ENCODE measurements at places on chromosomes 7 and 10.

- DNase-seq, result no peak
These were observed 1.1 kb upstream of the LBX1 start for GRCh38 chr10:101230183-101230917.

DNA sequence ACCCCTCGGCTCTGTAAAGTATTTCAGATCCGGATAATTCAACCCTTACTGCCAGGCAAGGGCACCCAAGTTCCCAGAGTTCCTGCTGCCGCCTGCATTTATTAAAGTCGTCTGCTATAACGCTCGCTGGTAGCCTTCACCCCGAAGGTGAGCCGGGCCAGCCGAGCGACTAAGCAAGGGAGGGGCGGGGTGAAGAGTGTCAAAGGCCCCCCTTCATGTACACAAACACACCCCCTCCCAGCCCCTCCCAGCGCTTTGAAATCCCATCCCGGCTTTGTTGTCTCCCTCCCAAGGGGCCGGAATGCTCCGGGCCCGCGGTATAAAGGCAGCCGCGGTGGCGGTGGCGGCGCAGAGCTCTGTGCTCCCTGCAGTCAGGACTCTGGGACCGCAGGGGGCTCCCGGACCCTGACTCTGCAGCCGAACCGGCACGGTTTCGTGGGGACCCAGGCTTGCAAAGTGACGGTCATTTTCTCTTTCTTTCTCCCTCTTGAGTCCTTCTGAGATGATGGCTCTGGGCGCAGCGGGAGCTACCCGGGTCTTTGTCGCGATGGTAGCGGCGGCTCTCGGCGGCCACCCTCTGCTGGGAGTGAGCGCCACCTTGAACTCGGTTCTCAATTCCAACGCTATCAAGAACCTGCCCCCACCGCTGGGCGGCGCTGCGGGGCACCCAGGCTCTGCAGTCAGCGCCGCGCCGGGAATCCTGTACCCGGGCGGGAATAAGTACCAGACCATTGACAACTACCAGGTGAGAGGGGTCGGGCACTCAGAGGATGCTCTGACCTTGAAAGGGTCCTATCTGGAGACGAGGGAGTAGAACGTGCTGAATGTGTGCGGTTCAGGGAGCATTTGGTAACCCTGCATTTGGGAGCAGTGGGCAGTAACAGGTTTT, at the start of gene DKK1:
DKK1 (plus strand) TSS at position 349 of the 889 bp plus-strand sequence; CDS start at position 503, 154 bp downstream.
- DNase-seq, result peak; percentile 40

DNA sequence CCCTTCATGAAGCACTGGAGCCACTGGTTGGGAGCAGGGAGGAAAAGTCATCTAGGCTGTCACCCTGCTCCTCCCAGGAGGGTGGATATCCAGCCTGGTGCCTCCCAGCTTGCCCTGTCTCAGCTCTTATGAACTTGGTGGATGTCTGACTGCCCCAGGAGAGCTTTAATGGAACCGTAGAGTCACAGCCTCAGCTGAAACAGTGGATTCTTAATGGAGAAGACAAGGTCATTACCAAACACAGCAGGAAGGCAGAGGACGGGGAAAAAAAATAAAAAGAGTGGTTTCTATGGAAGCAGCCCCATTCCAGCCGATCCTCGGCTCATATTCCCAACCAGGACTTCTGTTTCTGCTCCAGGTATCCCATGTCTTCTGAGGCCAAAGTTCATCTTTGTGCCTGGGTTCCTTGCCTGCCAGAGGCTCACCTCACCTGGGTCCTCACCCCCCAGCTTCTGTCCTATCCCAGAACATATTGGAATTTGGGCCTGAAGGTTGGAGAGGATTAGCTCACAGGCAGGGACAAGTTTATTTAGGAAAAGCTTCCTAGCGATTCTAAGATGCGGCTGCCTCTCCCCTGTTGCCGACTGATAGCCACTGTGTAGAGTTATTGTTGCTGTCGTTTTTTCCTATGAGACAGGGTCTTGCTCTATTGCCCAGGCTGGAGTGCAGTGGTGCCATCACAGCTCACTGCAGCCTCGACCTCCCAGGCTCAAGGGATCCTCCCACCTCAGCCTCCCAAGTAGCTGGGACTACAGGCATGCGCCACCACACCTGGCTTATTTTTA, 15.6 kb downstream of the CCL26 start:
- DNase-seq, result no peak

DNA sequence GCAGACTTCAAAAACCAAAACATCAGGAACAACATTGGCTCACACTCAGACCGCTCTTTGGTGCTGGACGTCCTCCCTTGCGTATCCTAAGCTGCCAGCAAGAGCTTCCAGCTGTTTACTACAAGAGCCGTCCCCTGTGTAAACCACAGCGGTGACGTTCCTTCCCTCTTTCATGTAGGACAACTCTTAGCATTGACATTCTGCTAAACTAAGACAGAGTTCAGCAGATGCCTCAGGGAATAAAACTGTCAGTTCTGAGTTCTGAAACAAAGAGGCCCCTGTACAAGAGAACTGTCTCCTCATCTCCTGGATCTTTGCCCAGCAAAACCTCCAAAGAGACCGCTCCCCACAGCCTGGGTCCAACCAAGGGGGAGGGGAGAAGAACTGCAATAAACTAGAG, 57.8 kb upstream of the OPALIN start:
- DNase-seq, result no peak

- DNase-seq, result no peak
These were observed 273.5 kb upstream of the DGKB start for GRCh38 chr7:15176089-15176488.

DNA sequence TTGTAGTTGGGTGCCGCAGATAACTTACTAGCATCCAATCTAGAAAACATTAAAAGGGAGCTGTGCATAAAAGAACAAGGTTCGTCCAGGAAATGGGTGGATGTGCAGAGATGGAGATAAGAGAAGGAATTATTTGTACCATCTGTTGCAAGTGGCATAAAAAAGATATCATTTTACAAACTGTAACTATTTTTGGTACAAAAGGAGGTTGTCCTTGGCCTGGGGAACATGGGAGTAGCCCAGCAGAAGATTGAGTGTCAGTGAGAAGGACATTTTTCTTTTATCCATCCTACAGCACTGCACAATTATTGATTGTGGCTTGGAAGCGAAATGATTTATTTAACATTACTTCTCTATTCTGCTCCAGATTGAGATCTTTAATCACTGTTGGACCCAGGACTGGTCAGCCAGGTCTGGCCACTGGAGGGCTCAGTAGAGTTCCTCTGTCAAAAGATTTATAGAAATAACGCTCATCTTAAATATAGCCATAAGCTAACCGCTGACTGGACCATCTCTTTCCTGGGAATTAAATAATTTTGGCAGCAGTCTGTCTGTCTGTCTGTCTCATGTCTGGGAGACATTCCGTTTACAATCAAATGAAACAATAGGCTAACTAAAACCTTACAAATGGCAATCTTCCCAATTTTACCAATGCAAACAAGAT, 254.1 kb downstream of the KIAA1217 start:
- no peak for DNase-seq

- DNase-seq, result no peak
These were observed 13.9 kb downstream of the TRIM8 start for GRCh38 chr10:102657984-102658724.

DNA sequence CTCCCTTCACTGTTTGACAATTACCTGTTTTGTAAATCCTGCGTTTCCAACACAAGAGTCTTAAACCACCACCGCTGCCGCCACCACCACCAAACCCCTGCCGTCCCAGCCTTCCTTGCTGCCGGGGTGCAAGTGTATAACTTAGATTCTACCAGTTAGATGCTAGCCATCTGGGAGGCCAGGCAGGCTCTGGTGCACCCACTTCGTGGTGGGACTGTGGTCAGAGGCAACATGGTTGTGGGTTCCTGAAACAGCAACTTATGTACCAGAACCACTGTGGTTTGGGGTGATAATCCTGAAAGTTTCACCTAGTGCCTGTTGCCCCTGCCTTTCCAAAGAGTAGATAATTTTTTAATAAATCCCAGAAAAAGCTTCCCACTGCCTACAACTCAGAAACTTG, 510.5 kb downstream of the CCSER2 start:
- no peak for DNase-seq

DNA sequence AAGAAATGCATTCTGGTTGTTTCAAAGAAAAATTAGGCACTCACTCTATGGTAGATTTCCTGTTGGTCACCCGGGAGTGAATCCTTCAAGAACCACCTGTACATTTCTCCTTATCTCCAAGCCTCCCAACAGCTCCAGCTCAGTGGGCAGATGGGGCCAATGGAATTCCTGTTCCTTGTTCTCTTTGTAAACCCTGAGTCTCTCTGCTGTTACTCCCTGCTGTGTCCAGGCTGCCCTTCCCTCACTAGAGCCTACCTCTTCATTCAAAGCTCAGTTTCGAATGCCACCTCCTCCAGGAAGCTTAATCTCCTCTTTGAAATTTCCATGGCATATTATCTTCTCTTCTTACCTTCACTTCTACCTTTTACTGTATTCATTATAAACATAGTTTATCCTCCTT, 3.5 kb upstream of the BMPER start:
- no peak for DNase-seq

DNA sequence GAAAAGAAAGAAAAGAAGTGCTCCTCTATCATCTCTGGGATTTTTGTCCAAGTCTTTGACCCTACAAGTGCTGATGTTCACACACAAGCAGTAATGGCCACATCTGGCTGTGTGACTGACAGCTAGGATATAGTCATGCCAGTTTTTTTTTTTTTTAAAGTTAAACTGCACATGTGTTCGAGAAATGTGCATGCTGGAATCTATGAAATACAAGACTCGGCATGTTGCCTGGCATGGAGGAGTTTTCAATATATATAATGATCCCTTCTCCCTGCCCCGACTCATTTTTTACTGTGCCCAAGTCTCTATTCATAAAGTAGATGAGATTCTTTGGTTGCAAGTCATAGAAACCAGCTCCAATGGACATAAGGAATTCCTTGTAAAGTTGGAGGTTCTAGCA, 60.4 kb upstream of the FGFR2 start:
- DNase-seq, result no peak

DNA sequence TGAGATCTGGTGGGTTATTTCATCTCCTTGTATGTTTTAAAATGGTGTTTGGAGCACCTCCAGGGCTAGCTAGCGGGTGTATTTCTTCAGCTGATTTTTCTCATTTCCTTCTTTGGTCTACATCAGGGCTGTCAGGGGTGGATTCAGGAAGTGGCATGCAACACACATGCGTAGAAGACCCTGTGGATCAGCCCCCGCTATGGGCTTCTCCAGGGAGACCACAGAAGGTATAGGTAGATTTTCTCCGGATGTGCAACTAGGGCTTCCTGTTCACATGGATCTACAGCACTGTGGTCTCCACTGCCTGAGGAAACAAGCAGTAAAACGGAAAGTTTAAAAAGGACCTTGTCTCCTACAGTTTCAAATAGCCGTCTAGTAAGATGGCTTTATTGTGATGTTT, 10.4 kb downstream of the NUB1 start:
- peak; percentile 54 for DNase-seq

- no peak for DNase-seq
These were observed 396.5 kb downstream of the ADRA2A start for GRCh38 chr10:111473361-111473760.

DNA sequence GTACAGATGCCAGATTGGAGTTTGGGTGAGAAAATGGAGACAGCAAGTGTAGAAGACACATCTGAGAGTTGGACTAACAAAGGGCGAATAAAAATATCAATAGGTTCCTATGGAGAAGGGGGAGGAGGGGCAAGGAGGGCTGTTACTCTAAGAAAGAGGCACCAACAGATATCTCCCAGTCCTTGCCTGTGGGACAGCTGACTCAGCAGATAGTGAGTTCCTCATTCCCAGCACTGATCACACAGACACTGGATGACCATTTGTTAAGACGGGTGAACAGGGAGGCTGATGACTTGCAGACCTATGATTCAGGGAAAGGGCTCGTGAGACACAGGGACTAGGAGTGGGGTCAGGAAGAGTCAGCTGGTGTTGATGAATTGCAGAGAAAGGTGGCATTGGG, 5.7 kb upstream of the PRR15 start:
- no peak for DNase-seq

GRCh38 chr10:68103901-68104300, 5.4 kb upstream of the MYPN start:
- no peak for DNase-seq

GRCh38 chr10:63200431-63200830, 67.3 kb downstream of the NRBF2 start:
- no peak for DNase-seq

DNA sequence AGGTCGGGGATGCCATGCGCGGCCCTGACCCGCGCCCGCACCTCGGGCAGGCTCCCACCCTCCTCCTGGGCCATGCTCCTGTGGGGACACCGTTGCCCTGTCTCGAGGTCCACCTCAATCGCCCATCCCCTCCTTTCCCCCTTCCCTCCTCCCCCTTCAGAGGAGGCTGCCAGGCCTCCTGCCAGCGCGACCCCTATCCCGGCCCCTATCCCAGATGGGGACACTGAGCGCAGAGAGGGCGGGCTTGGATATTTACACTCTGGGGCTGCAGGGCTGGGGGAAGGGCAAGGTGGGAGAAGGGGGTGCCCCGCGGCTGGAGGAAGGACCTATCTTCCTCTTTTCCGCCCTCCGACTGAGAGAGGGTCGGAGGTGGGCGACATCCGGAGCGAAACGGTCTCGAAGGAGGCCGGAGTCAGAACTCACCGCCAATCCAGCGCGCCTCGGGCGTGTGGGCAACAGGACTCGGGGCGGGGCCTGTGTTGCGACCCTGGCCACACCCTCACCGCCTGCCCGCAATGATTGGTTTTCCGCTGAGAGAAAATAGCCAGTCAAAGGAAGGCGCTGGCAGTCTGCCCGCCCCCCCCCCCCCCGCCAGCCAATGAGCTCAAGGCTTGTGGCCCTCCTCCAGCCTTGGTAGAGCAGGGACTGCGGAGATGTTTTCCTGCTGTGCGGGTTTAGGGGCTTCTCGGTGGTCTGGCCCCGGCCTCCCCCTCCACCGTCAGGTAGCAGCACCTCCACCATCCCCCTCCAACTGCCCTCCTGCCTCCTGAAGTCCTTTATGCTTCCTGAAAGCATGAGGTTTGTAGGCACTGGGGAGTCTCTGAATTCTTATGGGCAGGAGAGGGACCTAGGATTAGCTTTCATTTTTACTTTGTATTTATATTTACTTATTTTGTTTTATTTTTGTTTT, at the start of gene METTL27:
METTL27 (minus strand) TSS at position 450 of the 910 bp plus-strand sequence; CDS start at position 74, 376 bp downstream.
- peak; percentile 94 for DNase-seq

DNA sequence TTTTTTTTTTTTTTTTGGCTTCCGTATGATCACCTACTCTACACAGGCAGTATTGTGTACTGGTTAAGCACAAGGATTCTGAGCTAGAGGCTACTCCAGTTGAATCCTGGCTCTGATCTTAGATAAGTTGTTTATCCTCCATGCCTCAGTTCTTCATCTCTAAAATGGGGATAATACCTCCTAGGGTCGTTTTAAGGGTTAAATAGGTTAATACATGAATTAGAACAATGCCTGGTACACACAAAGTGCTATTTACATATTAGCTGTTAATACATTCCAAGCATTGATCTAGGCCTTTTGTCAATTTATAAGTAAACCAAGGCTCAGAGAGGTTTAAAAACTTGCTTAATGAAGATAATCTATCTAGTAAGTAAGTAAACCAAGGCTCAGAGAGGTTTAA, 59.0 kb downstream of the ST7 start:
- no peak for DNase-seq

DNA sequence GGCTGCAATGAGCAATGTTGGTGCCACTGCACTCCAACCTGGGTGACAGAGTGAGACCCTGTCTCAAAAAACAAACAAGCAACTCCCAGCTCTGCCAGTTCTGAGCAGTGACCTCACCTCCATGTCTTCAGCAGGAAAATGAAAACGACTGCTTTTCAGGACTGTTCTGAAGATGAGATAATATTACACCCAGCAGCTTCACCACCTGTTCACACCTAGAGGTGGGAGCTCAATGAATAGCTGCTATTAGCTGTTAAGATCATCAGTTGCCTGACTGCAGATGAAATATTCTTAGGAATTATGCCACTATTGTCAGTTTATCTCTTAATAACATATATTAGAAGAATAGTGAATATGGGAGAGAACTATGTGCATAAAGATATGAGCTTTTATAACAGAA, 48.4 kb upstream of the CYTH3 start:
- no peak for DNase-seq

GRCh38 chr7:137850972-137851945, 4.5 kb upstream of the DGKI start:
- no peak for DNase-seq
